ENCODE measurements at places on chromosomes 16 and 17. TPM values are rescaled to one million over a fixed set of nuclear protein-coding genes. Genes with fewer than 3 reads are reported as not detected.

GRCh38 chr17:72165867-72166439 is 45.1 kb downstream of the SOX9 start:
- no peaks in the 10 kb centered on the region for H3K36me3 ChIP-seq
- H3K27me3 ChIP-seq, result peaks cover 2% of the 10 kb centered on the region
- no peak overlapping the region for H3K27ac ChIP-seq
- DNase-seq, result no peak
- no peaks in the 10 kb centered on the region for H3K4me1 ChIP-seq

GRCh38 chr16:7805686-7806396 is 473.2 kb downstream of the RBFOX1 start:
- H3K36me3 ChIP-seq, result no peaks in the 10 kb centered on the region
- no peak for DNase-seq
- H3K27ac ChIP-seq, result no peak overlapping the region
- H3K27me3 ChIP-seq, result no peaks in the 10 kb centered on the region

- H3K27ac ChIP-seq, result no peak overlapping the region
- no peak overlapping the region for H3K4me3 ChIP-seq
- peaks cover 55% of the 10 kb centered on the region for H3K36me3 ChIP-seq
- DNase-seq, result no peak
- H3K4me1 ChIP-seq, result no peaks in the 10 kb centered on the region
Observed at GRCh38 chr17:66790501-66791061, 44.3 kb upstream of the CACNG5 start.

DNA sequence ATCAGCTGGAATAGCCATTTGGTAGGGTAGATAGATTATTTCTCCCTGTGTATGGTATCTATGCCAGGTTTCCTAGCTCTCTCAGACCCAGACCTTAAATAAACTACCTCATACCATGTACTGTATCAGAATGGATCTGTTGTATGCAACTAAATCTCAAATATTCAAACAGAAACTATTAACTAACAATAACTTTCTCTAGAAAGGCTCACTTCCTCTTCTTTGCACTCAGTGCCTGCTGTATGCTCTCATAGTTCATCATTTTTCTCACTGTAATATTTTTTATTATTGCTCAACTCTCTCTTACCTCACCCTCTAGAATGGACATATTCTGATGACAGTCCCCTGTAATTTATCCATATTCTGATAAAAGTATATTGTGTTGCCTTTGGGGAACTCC is 182.4 kb downstream of the TOX3 start:
- no peaks in the 10 kb centered on the region for H3K27me3 ChIP-seq
- H3K36me3 ChIP-seq, result no peaks in the 10 kb centered on the region
- no peaks in the 10 kb centered on the region for H3K4me1 ChIP-seq
- H3K4me3 ChIP-seq, result no peak overlapping the region

GRCh38 chr17:13096291-13096690 is 78.5 kb upstream of the ELAC2 start:
- no peaks in the 10 kb centered on the region for H3K27me3 ChIP-seq
- DNase-seq, result no peak
- H3K4me3 ChIP-seq, result no peak overlapping the region
- no peaks in the 10 kb centered on the region for H3K4me1 ChIP-seq
- H3K27ac ChIP-seq, result no peak overlapping the region

GRCh38 chr17:7435676-7436555 is 681 bp downstream of the TMEM102 start:
- peaks cover 6% of the 10 kb centered on the region for H3K36me3 ChIP-seq
- peaks cover 42% of the 10 kb centered on the region for H3K4me1 ChIP-seq
- DNase-seq, result peak; percentile 74

- no peak for DNase-seq
- no peaks in the 10 kb centered on the region for H3K4me1 ChIP-seq
Observed at GRCh38 chr17:37060928-37061327, 112.2 kb downstream of the AATF start.

DNA sequence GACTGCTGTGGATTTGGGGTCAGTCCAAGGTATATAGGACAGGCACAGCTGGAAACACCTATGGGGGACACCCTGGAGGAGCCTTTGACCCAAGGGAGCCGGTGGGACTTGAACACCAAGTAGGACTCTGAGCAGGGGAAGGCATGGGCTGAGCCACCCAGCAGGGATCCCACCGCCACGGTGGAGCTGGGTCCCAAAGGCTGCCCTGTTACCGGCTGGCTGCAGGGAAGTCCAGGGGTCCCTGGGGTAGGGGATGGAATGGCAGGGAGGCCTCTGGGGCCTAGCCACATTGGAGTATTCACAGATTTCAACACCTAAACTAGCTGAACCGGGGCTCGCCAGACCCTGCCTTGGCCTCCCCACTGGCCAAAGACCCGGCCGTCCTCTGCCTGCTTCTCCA is 39.7 kb upstream of the CREBBP start:
- H3K4me1 ChIP-seq, result no peaks in the 10 kb centered on the region
- no peaks in the 10 kb centered on the region for H3K27me3 ChIP-seq
- no peak overlapping the region for H3K4me3 ChIP-seq
- H3K36me3 ChIP-seq, result peaks cover 3% of the 10 kb centered on the region

DNA sequence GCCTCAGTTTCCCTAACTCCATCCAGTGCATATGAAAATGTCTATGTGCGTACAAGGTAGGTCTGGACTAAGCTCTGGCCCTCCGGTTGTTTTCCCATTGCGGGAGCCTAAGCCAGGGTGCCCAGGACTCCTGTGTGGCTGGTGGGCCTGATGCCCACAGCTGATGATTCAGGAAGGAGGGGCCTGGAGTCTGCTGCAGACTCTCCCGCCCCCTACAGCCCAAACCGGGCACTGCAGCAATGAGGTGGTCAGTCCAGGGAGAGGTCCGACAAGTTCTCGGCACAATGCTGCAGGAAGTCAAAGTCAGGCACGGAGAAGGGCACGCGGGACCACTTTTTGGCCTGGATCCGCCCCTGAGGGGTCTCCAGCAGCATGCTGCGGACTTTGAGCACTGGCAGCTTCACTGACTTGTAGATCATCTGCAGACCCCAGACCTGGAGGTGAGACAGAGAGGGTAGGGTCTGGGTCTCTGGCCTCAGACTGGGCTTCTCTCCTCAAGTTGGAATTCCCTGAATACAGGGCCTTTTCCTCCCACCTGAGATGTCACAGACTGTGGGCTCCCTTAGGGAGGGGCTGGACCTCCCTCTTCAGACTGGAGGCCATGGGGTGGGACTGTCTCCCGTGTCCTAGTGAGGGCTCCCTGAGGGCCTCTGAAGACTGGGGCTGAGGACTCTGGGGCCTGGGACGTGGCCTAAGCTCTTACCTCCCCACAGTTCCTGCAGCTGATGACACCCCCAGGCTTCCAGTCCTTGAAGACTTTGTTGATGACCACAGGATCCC is 3.4 kb upstream of the ZNF385C start:
- H3K36me3 ChIP-seq, result no peaks in the 10 kb centered on the region
- no peak overlapping the region for H3K4me3 ChIP-seq
- no peak overlapping the region for H3K27ac ChIP-seq
- peaks cover 13% of the 10 kb centered on the region for H3K27me3 ChIP-seq

DNA sequence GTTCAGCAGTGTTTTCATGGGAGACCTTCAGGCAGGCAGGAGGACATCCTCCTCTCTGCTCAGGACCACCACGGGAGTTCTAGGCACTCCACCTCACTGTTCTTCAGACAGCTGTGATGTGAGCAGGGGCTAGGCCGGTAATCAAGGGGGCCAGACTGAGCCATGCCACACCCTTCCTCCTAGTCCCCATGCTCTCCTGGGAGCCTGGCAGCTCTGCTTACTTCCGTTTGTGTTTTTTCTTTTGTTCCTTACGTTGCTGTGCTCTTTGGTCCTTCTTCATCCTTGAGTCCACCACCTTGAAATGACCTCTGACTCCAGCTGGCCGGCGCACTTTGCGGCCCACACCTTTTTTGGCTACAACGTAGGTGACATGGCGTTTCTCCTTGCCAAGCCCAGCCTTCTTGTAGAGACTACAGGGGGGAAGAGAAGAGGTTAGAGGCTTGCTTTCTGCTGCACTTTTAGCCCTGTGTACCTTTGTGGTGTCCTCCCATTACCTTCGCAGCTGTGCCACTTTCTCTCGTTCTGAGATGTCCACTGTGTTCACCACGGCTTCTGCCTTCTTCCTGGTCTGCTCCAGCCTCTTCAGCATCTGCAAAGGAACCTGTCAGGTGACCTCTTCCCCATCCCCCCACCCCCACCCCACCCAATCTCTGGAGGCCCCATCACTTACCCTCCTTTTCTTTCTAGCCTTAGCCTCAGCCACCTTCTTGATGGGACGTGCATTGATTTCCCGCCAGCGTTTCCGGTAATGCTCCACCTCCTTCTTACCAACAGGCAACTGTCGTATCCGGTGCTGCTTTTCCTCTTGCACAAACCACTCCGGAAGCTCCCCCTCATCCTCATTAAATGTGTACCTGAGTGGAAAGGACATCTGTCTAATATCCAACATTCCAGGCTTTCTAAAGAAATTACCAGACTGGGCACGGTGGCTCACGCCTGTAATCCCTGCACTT is 7.4 kb upstream of the PSMC5 start:
- H3K27ac ChIP-seq, result peak overlapping the region; percentile 71
- DNase-seq, result peak; percentile 49
- H3K36me3 ChIP-seq, result peaks cover 63% of the 10 kb centered on the region

- H3K27me3 ChIP-seq, result no peaks in the 10 kb centered on the region
- peaks cover 1% of the 10 kb centered on the region for H3K36me3 ChIP-seq
- peaks cover 12% of the 10 kb centered on the region for H3K4me1 ChIP-seq
- H3K4me3 ChIP-seq, result no peak overlapping the region
- H3K27ac ChIP-seq, result no peak overlapping the region
Observed at GRCh38 chr16:3121851-3122467, 9.6 kb downstream of the ZNF205 start.

- DNase-seq, result no peak
- H3K27ac ChIP-seq, result no peak overlapping the region
- peaks cover 12% of the 10 kb centered on the region for H3K27me3 ChIP-seq
- H3K4me1 ChIP-seq, result no peaks in the 10 kb centered on the region
- H3K36me3 ChIP-seq, result no peaks in the 10 kb centered on the region
- no peak overlapping the region for H3K4me3 ChIP-seq
Observed at GRCh38 chr17:37671824-37672547, 28.7 kb upstream of the DDX52 start.

- H3K4me1 ChIP-seq, result peaks cover 2% of the 10 kb centered on the region
- no peak overlapping the region for H3K27ac ChIP-seq
- DNase-seq, result no peak
- no peaks in the 10 kb centered on the region for H3K27me3 ChIP-seq
- H3K4me3 ChIP-seq, result no peak overlapping the region
- no peaks in the 10 kb centered on the region for H3K36me3 ChIP-seq
Observed at GRCh38 chr17:17701658-17702057, 20.4 kb downstream of the RAI1 start.

GRCh38 chr16:73049511-73049910 is 1.6 kb upstream of the ZFHX3 start:
- peaks cover 39% of the 10 kb centered on the region for H3K27me3 ChIP-seq
- H3K4me3 ChIP-seq, result no peak overlapping the region
- no peak for DNase-seq
- no peak overlapping the region for H3K27ac ChIP-seq

DNA sequence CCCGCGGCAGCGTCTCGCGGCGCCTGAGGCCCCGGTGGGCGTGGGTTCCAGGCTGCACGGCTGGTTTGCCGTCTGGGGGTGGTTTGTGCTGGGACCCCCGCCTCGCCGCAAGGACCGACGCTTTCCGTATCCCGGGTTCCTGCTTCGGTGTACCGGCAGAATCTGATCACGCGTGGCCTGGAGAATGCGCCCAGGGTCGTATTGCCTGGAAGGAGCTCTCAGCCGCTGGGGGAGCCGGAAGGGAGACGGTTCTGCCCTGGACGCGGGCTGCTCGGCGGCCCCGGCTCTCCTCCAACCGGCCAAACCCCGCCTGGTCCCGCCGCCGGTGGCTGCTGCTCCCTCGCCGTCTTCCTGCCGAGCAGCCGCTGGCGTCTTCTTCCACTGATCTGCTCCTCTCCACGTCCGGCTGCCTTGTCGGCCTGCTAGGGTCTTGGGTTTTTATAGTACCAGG is 39.8 kb downstream of the ZNF778 start:
- no peaks in the 10 kb centered on the region for H3K36me3 ChIP-seq
- peaks cover 14% of the 10 kb centered on the region for H3K27me3 ChIP-seq
- no peak overlapping the region for H3K27ac ChIP-seq
- DNase-seq, result no peak

DNA sequence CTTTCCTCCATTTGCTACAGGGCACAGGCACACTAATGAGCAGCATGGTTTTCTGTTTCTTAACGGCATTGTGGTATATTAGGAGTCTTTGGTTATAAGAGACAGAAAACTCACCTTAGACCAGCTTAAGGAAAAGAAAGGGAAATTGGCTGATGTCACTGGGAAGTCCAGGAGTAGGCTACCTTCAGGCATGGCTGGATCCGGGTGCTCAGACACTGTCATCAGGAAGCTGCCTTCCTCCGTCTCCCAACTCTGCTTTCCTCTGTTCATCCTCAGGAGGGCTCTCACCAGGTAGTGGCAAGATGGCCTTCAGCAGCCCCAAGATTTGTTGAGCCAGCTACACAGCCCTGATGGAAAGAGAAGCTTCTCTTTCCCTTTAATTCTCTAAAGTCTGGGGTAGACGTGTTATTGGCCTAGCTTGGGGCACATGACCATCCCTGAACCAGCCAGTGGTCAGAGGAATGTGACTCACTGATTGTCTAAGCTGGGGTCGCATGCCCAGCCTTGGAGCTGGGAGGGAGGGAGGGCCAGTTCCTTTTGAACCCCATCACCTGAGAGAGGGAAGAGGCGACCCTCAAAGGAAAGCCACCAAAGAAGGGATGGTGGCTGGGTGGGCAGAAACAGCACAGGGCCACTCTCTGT is 117.4 kb downstream of the CLEC16A start:
- peaks cover 43% of the 10 kb centered on the region for H3K36me3 ChIP-seq
- no peaks in the 10 kb centered on the region for H3K27me3 ChIP-seq
- no peak for DNase-seq
- H3K4me3 ChIP-seq, result no peak overlapping the region
- H3K27ac ChIP-seq, result no peak overlapping the region

DNA sequence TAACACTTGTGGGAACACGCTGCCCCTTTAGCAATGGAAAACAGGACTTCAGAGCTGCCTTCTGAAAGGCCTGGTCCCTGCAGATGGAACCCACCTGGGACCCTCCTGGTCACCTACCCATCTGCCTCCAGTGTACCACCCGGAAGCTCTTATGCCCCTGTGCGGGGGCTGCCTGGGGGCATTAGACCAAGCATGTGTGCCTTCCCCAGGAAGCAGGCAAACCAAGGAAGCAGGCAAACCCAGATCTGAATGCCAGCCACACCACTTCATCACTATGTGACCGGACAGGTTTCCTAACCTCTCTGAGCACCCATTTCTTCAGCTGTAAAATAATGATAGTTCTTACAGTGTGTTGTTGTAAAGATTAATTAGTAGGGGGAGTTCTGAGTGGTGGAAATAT is 20.8 kb upstream of the LRRC37A3 start:
- no peak overlapping the region for H3K4me3 ChIP-seq
- H3K27ac ChIP-seq, result no peak overlapping the region
- H3K27me3 ChIP-seq, result no peaks in the 10 kb centered on the region
- no peak for DNase-seq
- no peaks in the 10 kb centered on the region for H3K36me3 ChIP-seq

- no peak for DNase-seq
- H3K4me3 ChIP-seq, result no peak overlapping the region
- peaks cover 14% of the 10 kb centered on the region for H3K4me1 ChIP-seq
- no peaks in the 10 kb centered on the region for H3K27me3 ChIP-seq
- H3K27ac ChIP-seq, result no peak overlapping the region
Observed at GRCh38 chr16:48535831-48536613, 74.0 kb downstream of the N4BP1 start.

MC1R gene
- 1.3 TPM for total RNA-seq

MYL4 gene
- total RNA-seq, result not detected

CCL15 gene
- not detected for total RNA-seq

UTS2R gene
- not detected for total RNA-seq

ABCC3 gene
- total RNA-seq, result not detected

CYTH1 gene
- total RNA-seq, result 204 TPM

TMEM208 gene
- 36.7 TPM for total RNA-seq

IRF8 gene
- 43.1 TPM for total RNA-seq
